ENCODE measurements at places on chromosomes 7 and 10.

- DNase-seq = no peak
Measured at GRCh38 chr10:96794836-96795733, 37.0 kb upstream of the LCOR start.

DNA sequence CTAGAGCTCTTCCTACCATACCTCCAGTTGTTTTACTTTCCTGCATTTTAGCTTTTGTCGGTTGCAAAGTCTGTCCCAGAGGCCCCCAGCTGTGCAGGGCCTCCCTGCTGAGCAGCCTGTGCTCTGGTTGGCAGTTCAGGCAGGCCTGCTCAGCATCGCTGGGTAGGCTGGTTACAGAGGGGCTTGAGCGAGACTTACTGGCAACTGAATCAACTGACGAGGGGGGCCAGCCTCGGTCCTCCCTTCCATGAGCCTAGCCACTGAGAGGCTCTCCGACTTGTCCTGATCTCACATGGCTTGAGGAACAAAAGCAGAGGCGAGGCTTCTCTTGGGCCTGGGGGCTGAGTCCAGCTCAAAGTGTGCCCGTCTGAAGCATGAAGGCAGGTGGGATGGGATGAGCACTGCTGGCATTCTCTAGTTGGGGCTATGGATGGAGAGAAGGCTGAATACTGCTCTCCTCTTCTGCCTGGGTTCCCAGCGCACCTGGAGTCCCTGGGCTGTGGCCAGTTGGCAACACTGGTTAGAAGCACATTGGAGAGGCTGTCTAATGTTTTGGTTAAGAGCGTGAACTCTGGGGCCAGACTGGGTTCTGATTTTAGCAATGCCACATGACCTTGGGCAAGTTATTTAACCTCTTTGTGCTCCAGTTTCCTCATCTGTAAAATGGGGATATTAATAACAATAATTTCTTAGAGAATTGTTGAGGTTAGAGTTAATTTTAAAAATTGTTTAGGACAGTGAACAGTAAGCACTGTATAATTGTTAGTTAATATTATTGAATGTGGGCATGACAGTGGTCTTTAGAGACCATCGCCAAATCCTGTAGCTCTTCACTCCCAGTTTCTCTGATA, 6.9 kb upstream of the SFRP5 start:
- DNase-seq = no peak

- no peak for DNase-seq
Measured at GRCh38 chr10:117532003-117532385, 10.6 kb upstream of the EMX2 start.

DNA sequence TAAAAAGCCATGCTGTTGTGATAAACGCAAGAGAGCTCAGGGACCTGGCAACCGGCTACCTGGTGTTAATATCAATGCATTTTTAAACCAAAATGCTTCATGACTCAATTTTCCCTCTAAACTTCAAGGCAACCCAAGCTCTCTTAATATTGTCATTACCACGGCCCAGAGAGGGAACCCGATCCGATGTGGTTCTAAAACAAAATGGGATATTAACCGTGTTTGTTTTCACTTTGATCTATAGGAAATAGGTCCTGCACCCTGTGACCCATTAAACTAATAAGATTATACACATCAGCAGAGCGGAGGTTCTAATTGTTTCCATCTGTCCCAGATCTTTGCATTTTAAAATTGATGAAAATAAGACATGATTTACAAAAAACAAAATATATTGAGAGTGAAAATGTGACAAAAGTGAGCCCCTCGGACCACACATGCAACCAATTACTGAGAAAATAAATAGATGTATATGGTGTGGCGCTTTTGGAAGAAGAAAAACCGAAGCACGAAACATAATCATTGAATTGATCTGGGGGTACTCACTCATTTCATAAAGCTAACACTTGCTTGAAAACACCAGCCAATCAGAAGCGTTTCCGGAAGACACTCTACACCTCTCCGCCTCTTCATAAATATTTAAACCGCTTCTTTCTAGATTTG, 290.3 kb upstream of the NFE2L3 start:
- DNase-seq = no peak

Measured in stimulated activated CD4-positive, alpha-beta T cell treated with anti-CD3 and anti-CD28 coated beads, Interleukin-15, amount 100 ng/mL, for 1 hour (primary cell).